ENCODE measurements at places on chromosomes 5 and 9.

- no peak for DNase-seq
Observed at GRCh38 chr5:63293317-63293716, 668.9 kb downstream of the HTR1A start.

- DNase-seq = no peak
Observed at GRCh38 chr5:13640270-13640669, 304.2 kb downstream of the DNAH5 start.

DNA sequence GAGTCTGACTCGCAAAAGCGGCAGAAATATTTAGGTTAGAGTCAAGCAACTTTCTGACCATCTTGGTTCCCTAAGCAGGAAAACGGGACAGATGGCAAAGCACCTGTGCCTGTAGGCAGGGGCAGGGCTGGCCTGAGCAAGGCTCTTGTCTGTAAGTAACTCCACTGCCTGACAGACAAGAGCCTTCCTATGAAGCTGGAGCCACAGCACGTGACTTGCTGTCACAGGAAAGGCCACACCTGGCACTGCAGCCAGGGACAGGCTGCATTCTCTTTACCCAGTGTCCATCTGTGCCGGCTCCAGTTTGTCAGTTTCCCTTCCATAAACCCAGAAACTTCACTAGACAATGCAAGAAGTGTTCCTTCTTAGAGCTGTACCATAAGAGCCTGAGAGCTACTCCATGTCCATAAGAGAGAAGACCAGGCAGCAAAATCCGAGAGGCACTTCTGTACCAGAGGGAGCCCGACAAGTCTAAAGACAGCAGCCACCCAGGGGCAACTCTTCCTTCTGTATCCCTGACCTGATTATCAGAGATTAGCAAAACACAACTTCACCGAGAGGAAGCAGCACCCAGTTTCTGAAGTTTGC, 78.1 kb downstream of the GPR21 start:
- no peak for DNase-seq

- no peak for DNase-seq
Observed at GRCh38 chr9:106869458-106869857, 6.5 kb downstream of the ZNF462 start.

GRCh38 chr5:178467205-178467567, 123.0 kb downstream of the COL23A1 start:
- no peak for DNase-seq

DNA sequence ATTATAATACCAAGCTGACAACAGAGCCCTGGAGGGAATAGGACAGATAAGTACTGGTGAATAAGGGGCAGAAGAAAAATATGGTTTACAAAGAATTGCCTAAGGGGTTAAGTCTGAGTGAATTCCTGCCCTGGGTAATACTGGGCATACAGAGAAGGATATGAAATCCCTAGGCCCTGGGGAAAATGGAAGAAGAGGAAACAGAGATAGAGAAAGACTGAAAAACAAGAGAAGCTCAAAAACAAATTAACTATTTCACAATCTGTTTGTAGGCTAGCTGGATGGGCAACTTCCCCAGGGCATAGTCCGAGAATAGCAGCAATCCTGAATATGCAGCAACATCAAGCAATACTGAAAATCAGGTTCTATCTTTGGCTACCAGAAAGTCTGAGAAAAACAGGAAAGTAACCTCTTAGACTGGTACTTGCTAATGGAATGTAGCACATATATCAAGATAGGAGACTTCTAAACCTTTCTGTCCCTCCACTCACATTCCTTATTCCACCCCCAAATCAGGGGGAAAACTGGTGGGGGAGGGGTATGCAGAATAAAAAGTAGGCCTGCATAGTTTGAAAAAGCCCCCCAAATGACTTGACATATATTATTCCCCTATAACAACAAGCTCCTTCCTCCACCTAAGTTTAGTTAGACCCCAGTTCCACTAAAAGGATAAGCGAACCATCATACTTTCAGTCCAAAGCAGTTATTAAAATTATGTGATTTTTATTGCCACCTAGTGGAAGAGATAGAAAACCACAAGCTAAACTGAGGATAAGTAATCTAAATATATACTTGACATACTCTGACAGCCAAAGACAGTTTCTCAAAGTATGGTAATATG, 20.6 kb downstream of the SLC38A9 start:
- peak; percentile 18 for DNase-seq

DNA sequence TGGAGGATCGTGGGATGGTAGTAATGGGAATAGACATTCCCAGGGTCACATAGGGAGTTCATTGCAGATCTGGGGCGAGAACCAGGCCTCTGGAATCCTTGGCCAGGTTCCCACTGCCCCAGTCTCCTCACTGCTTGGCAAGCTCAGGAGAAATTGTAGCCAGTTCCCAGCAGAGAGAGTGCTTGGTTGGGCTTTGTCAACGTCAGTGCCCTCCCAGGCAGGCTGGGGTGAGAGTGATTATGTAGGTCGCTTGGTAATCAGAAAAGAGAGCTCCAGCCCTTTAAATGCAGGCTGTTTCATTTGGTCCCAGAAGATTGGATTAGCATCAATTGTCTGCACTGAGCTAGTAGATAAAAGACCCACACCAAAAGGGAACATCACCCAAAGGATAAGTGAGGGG, 51.8 kb upstream of the GALNT10 start:
- peak; percentile 48 for DNase-seq

DNA sequence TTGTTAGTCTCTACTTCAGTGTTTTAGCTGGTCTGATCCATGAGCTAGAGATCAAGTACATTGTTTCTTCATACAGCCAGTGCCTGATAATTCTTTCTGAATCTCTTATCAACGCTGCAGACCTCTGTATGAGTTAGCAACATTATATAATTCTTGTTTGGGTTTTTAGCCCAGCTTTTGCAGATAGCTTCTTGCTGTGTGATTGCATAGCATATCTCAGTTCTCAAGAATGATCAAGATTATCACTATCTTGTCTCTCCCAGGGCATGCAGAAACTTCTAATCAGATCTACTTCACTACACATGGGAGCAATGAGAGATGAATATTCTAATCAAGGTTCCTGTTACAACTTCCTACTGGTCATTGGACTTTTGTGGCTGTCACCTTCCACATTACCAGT, 158.3 kb downstream of the FAM174A start:
- DNase-seq = no peak

- peak; percentile 28 for DNase-seq
Observed at GRCh38 chr5:80346055-80346454, 26.3 kb downstream of the SPZ1 start.

- no peak for DNase-seq
Observed at GRCh38 chr5:172766287-172767108, 4.5 kb downstream of the DUSP1 start.

DNA sequence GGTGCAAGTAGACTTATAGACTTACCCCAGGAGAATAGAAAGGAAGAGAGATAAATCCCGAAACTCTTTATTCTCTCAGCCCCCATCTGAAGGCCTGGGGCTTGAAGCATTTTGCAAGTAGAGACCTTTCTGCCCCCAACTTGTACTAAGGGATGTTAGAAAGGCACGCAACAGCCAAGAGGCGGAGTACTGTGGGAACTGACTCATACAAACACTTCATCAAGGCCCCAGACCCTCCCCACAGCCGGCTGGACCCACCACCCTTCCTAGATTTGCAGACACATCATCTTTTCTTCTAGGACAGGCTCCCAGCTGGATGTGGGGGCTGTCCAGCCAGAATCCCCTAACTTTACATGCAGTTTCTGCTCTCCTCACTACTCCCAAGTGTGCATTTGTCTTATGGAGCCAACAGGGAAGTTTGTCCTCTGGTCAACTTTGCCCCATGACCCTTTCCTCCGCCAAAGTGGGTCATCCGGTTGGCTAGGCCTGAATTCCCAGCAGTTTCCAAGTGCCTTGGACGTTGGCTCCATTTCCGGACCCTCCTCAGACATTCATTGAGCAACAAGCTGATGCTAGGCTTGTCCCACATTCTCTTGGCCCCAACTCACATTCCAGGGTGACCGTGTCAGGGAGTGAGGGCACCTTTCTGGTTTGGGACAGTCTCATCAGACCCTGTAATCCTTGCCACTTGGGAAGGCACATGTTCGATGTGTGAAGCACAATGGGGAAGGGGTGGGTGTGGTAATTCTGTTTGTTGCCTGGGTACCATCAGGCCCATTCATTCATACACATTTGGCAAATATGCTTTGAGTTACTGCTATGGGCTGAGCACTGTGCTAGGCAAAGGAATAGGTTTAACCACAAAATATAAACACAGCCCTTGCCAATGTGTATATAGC, 64.6 kb downstream of the ABLIM3 start:
- no peak for DNase-seq

DNA sequence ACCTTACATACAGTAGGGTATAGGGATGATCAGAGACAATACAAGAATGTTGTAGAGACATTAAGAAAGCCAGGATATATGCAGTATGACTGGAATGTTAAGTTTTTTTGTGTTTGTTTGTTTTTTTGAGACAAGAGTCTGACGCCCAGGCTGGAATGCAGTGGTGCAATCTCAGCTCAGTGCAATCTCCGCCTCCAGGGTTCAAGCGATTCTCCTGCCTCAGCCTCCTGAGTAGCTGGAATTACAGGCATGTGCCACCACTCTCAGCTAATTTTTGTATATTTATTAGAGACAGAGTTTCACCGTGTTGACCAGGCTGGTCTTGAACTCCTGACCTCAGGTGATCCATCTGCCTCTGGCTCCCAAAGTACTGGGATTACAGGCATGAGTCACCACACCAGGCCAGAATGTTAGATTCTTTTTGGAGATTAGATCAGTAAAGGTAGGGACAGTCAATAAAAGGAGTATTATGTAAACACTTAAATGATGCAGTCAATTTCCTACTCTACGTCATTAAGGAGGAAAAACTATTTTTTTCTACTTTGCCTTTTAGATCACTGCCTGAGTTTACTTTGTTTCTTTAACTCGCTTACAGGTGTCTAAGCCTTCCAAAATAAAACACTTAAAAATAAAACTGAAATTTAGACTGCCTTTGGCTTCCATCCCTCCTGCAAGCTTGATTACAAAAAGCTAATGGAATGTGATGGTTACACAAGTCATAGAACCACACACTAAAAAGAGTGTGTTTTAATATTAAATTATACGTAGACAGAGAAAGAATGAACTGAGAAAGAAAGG, 6.8 kb upstream of the HNRNPA0 start:
- no peak for DNase-seq

- peak; percentile 86 for DNase-seq
Observed at GRCh38 chr5:64690417-64691151, at the start of gene SHISAL2B. SHISAL2B (plus strand) TSS chr5:64690503; CDS start chr5:64690624, 121 bp downstream.

DNA sequence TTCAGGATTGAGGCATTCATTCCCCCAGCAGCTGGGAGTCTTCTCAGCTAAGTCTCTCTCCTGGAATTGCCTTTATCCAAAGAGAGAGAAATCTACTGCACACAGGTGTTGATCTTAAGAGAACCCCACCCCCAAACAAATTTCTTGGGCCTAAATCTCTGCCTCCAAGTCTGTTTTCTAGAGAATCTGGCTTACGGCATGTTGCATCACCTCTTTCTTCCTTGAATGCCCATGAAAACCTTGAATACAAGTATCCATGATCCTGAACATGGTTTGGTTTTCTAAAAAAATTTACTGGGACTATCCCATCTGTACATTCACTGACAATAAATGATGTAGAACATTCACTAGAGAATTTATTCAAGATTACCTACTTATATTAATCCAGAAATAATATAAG, 401.6 kb downstream of the PDE4D start:
- no peak for DNase-seq

DNA sequence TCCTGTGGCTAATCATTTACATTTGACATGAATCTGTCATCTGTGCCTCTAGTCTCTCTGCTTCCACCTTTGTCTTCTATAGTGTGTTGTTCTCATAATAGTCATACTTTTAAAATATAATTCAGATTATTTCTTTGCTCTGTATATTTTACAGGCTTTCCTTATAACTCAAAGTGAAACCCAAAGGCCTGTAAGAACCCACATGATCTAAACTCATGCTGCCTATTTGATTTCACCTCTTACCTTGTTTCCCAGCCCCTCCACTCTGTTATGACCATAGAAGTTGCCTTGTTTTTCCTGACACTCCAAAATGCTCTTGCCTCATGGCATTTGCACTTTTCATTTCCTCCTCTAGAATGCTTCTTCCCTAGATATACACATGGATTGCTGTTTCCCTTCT, 74.2 kb downstream of the COMMD10 start:
- DNase-seq = no peak

- DNase-seq = no peak
Observed at GRCh38 chr5:106303911-106304310, 1366.8 kb downstream of the EFNA5 start.

DNA sequence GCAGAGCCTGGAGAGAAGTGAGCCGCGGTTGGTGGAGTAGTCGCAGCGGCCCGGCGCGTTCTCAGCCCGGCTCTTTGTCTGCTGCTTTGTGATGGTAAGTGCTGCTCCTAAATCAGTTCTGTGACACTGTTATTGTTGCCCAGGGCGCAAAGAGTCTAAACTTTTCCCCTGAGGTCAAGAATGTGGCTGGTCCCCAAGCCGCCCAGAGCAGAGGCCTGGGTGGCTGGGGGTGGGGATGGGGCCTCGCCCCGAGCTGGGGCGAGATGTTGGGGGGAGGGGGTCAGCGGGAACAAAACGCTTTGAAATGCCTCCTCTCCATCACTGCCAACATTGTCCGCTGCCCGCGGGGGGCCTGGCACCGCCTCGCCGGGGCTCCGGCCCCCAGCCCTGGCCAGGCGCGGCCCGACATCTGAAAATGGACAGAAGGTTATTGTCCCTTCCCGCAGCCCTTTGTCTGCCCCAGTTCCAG, 11.7 kb upstream of the CERCAM start:
- DNase-seq = peak; percentile 95

GRCh38 chr9:133640580-133641395, 4.6 kb downstream of the DBH start:
- DNase-seq = no peak

GRCh38 chr9:117815315-117815714, 111.1 kb downstream of the TLR4 start:
- DNase-seq = no peak

GRCh38 chr9:27933210-27934025, 360.1 kb upstream of the C9orf72 start:
- DNase-seq = no peak

DNA sequence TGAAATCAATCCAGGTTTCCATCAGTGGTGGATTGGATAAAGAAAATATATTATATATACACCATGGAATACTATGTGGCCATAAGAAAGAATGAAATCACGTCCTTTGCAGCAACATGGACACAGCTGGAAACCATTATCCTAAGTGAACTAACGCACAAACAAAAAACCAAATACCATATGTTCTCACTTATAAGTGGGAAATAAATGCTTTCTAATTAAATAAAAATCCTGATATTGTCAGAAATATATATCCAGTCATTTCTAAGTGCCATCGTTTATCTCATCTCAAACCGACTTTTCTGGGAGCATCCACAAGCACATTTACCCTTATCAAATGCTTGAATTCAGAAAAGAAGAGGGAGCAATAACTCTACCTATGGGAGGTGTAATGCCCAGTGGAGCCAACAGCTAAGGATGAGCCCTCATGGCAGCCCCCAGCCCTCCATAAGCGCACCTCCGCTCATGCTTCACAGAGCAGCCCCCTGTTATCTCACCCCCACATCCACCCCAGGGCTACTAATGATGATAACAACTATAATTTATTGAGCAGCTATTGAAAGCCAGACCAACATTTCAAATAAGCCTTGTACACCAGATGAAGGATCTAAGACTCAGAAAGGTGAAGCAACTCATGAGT, 101.7 kb upstream of the SPOCK1 start:
- no peak for DNase-seq

Data from ELF-1 (cell line).